ENCODE measurements at places on chromosomes 12 and 14.
A peak's percentile ranks its signal among the peaks of the same experiment; 100 is the strongest.

DNA sequence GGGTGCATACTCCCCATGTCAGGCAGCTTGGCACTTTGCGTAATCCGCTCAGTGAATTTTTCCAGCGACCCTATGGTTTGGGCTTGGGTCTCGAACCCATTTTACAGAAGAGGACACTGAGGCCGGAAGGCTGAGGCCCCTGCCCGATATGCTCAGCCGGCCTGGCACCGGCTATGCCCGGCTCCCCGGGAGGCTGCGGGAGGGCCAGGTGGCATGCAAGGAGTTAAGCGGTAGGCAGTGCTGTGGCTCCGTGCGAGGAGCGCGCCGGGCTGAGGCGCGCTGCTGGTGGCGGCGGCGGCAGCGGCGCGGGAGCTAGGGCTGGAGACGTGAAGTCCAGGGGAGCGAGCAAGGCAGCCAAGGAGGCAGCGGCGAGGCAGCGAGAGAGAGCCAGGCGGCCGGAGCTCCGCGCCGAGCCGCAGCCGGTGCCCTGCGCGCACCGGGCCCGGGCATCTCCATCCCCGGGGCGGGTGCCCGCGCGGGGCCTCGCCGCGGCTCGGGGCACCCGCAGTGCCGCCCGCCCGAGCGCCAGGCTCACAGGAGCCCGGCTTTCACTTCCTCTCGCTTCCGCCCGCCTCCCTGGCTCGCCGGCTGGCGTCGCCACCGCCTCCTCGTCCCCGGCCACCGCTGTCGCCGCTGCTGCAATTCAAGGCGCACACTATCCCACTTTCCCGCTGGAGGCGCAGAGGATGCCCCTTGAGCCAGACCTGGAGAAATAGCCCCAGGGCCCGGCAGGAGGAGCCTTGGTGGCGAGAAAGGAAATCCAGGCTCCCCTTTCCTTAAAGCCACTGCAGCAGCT lies at the start of gene WSCD2:
Gene WSCD2 (plus strand): TSS at position 272 of the 796 bp plus-strand sequence. CDS start 66,545 bp downstream, outside the sequence.
- DNase-seq: no peak

DNA sequence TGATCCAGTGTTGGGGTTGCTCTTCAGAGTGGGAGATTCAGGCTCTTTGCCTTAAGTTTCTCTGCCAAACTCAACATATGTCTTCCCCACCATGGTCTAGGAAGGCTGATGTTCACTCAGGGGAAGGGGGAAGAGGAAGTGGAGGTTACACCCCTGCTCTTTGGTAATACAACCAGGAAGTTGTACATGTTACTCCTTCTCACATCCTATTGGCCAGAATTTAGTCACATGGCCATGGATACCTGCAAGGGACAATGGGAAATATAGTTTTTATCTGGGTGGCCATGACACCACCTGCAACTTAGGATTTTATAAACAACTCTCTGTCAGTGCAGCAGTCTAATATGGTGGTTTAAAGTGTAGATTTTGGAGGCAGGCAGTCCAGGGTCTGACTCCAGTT lies 150.9 kb downstream of the TBX5 start:
- no peak for DNase-seq

GRCh38 chr12:54032627-54033100 lies at the start of gene HOXC5:
HOXC5 (plus strand) TSS chr12:54033050; CDS start chr12:54033123, 73 bp downstream.
- DNase-seq: peak; percentile 26

DNA sequence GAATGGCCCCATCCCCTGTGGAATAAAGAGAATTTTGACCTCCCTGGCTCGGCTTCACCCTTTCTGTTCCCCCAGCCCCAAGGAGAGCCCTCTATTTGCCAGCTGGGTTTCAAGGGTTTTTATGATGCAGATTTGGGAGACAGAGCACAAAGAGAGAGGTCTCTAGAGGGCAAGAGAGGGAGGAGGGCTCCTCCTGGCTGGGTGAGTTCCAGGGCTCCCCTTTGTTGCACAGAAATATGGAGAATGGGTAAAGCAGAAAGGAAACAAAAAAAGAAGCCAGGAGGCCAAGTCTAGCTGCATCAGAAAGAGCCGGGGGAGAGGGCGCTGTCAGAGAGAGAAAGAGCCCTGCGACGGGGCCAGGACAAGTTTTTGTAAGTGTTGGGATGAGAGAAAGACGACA lies 319.6 kb upstream of the RTL1 start:
- DNase-seq: no peak

DNA sequence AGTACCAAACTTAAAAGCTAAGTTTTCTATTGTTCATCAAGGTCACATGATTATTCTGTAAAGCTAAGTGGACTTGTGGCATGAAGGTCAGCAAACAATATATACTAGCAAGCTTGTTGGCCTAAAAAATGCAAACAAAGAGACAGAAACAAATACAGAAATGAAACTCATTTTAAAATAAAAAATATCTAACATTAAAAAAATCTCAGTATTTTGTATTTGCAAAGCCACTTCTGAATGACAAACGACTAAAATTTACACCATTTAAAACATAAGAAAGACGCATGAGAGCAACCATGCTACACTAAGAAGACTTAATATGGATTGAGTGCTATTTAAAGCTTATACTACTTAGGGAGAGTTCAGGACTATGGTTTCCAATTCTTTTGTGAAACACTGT lies 72.8 kb upstream of the BBS10 start:
- DNase-seq: no peak

GRCh38 chr14:99764222-99764706 lies 28.9 kb upstream of the EML1 start:
- DNase-seq: no peak

GRCh38 chr12:51482929-51483697 lies 58.5 kb downstream of the SLC4A8 start:
- no peak for DNase-seq

DNA sequence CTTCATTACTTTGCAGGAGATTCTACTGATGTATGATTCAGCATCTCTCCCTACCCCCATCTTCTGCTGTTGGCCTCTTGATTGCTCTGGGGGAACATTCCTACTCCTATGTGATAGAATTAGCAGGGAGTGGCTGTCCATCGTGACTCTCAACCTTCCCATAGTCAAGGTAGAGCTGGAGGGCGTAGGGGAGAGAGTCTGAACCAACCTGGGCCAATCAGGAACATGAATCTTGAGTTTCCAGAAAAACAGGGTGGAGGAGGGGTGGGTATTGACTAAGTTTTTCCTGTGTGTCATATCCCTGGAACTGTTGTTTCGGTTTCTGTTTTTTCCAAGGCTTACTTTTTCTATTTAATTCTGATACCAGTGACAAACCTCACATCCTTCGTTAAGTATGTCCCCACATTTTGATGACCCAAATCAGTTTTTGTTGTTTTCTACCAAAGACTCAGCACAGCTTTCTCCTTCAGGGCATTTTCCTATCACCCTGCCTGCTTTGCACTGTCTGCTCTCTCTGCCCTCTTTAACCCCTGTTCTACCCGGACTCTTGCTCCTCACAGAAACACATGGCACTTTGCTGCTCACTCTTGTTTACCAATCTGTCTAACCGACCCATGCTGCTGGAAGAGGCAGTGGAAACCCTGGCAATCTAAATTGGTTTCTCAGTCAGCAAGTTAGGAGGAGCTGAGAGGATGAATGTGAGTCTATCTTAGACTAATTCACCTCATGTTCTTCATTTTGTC lies 1428.3 kb downstream of the AACS start:
- no peak for DNase-seq

DNA sequence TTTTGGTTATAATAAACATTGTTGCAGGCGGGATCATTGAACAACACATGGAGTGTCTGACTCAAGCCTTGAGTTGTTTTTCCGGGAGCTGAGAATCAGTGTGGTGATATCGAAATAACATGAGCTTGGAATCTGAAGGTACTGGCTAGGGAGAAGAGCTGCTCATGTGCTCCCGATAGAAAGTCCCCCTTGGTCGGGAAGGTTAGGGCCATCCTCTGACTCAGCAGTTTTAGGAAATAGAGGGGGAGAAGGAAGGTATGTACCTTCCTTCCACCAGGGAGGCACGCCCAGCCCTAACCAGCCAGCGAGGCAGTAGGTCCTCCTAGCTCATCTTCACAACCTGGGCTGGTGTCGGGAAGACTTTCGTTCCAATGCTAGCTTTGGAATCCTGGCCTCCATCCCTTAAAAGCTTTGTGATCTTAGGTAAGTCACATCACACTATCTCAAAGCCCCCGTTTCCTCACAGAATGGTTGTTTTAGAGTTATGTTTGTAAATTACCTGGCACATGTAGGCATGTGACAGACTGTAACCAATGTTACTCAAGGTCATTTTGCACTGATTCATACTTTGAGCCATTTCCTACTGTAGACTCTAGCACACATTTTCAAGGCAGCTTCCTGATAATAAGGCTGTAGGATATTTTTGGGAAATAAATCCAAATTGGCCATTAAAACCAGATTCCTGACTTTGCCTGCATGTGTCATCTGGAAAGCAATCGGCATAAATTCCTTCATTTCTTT lies 1.9 kb upstream of the RAB35 start:
- no peak for DNase-seq

- DNase-seq: no peak
These were observed 495.2 kb upstream of the GARIN6 start for GRCh38 chr12:99152337-99152736.

All from NCI-H2029 treated with DMSO at 0.1 percent for 48 hours (cell line).